ENCODE measurements at places on chromosomes 3 and 15. TPM values are rescaled to one million over a fixed set of nuclear protein-coding genes. Genes with fewer than 3 reads are reported as not detected.

DNA sequence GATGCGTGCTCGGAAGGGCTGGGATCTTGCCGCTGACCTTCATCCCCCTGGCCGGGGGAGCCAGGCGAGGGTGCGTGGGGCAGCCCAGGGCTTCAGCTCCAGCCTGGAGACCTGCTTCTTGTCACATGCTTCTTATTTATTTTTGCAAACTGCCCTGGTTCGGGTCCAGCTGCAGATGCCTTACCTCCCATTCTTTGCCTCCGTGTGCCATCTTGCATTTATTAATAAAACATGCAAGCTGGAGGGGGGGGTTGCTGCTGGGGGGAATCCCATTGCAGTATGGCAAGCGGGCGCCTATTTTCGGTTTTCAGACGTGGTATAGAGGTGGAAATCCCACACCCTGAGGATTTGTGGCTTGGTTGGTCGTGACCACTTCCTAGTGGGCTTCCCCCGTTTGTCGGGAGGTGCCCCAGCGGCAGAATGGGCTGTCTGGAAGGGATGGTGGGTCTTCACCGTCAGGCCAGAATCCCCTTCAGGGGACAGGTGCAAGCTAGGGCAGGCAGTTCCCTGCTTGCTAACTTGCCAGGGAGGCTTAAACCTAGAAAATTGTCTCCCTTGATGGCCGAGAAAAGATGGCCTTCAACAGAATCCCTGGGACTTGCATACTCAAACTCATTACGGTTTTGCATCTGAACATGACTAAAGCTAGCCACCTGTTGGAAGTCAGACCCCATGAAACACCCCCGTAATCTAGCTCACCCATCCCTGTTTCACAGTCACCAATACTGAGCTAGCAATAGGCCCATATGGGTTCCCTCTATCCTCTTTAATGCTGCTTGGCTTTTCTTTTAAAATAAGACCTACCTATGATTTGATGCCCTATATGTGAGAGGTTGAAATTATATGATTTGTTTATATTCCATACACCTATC lies 569 bp downstream of the TMEM266 start:
- H3K27me3 ChIP-seq, result peaks cover 55% of the 10 kb centered on the region
- H3K4me3 ChIP-seq, result peak overlapping the region; percentile 90
- H3K36me3 ChIP-seq, result peaks cover 2% of the 10 kb centered on the region
- peaks cover 26% of the 10 kb centered on the region for H3K4me1 ChIP-seq
- peak overlapping the region; percentile 39 for H3K27ac ChIP-seq
- peak; percentile 19 for DNase-seq

- no peak overlapping the region for H3K27ac ChIP-seq
- peaks cover 8% of the 10 kb centered on the region for H3K4me1 ChIP-seq
- H3K36me3 ChIP-seq, result no peaks in the 10 kb centered on the region
These were observed 46.7 kb downstream of the EMC4 start for GRCh38 chr15:34271493-34271892.

Gene TRIM59
- total RNA-seq, result 32.1 TPM

Gene UBAP1L
- 8.4 TPM for total RNA-seq

DNA sequence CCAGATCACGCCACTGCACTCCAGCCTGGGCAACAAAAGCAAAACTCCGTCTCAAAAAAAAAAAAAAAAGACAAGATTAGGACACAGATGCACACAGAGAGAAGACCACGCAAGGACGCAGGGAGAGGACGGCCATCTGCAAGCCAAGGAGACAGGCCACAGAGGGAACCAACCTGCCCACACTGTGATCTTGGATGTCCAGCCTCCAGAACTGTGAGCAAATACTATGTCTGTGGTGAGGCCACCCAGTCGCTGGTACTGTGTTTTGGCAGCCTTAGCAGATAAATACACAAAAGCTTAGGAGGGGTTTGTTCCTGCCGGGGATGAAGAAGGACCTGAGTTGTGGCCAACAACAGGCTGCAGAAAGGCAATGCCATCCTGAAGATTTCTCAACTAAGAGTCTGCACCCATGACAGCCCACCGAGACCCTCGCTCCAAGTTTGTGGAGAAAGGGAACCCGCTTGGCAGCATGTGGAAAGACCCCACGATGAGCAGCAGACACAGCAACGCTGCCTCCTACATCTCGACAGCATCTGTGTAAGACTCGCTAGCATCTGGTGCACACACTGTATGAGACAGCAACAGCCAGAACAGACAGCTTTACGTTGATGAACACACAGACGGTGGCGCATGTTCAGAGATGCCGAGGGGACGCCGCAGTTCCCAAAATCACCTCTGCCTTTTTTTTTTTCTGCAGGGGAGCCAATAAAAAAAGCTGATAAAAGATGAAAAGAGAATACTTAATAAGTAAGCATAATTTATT lies 13.7 kb downstream of the CYFIP1 start:
- H3K27me3 ChIP-seq, result no peaks in the 10 kb centered on the region
- no peak for DNase-seq
- no peak overlapping the region for H3K27ac ChIP-seq
- H3K4me3 ChIP-seq, result no peak overlapping the region
- no peaks in the 10 kb centered on the region for H3K36me3 ChIP-seq

- H3K27me3 ChIP-seq, result peaks cover 4% of the 10 kb centered on the region
- no peak overlapping the region for H3K4me3 ChIP-seq
- DNase-seq, result no peak
These were observed 25.8 kb downstream of the P2RY1 start for GRCh38 chr3:152860736-152861135.

Gene C3orf49
- total RNA-seq, result not detected

- H3K27me3 ChIP-seq, result peaks cover 17% of the 10 kb centered on the region
- DNase-seq, result no peak
- no peak overlapping the region for H3K27ac ChIP-seq
- no peak overlapping the region for H3K4me3 ChIP-seq
These were observed 316.4 kb downstream of the MCTP2 start for GRCh38 chr15:94547711-94548110.

DNA sequence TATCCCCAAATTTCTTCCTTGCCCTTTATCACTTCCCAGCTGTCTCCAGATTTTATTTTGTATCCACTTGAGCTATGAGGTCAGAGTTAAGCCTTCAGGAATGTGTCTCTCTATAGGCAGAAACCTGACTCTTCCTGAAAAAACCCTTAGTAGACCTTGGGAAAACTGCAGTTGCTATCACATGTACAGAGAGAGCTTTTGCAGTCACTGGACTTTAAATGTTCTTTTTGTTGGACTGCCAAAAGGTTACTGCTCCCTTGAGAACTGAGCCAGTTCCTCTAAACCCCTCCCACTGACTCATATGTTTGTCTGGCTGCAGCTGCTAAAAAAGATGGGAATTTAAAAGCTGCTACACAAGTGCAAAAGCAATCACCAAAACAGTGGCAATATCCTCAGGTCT lies 169.1 kb upstream of the CCDC54 start:
- H3K36me3 ChIP-seq, result no peaks in the 10 kb centered on the region
- H3K4me3 ChIP-seq, result no peak overlapping the region
- DNase-seq, result no peak
- no peak overlapping the region for H3K27ac ChIP-seq
- H3K4me1 ChIP-seq, result no peaks in the 10 kb centered on the region

DNA sequence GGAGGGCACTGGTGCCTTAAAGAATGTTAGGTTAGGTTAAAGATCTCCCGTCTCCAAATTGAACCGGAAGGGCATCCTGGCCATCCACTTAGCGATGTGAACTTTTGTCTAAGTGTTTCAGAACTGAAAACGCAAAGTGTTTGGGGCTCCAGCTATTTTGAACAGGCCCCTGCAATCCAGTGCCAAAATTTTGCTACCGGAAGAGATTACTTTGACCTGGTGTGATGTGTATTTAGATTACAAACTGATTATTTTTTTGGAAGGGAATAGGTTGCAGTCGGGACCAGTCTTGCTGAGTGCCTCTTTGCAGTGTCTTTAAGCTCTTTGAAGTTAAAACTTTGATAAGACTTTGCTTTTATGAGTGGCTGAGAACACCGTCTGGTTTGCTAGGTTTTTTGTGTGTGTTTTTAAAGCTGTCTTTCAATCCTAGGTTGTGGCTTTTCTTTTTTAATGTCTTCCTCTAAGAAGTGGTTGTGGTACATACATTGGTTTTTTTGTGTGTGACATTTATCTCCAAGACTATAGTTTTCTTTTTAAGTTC lies 179.6 kb downstream of the OR4M2 start:
- no peaks in the 10 kb centered on the region for H3K27me3 ChIP-seq
- peak overlapping the region; percentile 41 for H3K27ac ChIP-seq
- H3K36me3 ChIP-seq, result no peaks in the 10 kb centered on the region
- H3K4me1 ChIP-seq, result peaks cover 19% of the 10 kb centered on the region
- no peak for DNase-seq

DNA sequence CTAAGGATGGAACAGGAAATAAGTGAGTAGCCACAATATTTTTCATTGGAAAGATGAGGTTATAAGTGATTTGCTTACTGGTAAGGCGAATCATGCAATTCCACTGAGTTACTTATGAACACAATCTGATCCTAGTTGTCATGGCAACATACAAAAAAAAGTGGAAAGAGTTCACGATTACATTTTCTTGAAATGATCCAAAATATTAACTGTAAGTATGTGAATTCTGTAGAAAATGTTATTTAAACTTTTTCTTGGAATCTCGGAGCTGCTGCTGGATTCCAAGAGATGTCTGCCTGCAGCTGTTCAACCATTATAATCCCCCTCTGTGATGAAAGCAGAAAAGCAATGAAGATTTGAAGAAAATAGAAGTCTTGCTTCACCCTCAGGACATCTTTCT lies 120.5 kb downstream of the KBTBD8 start:
- peaks cover 2% of the 10 kb centered on the region for H3K4me1 ChIP-seq
- no peak for DNase-seq
- peaks cover 51% of the 10 kb centered on the region for H3K27me3 ChIP-seq
- no peak overlapping the region for H3K27ac ChIP-seq
- no peak overlapping the region for H3K4me3 ChIP-seq
- no peaks in the 10 kb centered on the region for H3K36me3 ChIP-seq

DNA sequence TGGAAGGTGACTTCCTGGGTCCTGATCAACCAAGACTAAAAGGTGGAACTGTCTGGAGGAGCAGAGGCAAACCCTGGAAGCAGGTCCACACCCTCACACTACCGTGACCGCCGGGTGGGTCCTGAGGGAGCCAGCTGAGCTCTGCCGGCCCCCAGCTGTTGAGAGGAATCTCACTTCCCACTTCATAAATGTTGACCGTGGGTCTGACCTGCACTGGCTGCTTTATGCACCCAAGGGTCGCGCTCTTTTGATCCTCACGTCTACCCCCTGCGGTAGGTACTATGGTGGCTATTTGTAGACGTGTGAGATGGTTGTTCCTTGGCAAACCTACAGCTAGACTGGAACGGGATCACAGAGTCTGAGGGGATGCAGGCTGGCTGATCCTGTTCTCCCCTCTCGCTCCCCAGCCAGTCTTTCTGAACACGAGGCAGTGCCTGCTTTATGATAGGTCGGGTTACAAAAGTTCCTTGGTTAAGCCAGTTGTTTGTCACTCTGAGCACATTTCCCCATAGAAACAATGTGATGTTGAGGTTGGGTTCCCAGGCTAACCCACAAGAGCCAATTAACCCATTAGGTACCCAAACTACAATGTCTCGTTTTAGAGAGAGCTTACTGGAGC lies 113.0 kb upstream of the ETV5 start:
- H3K27ac ChIP-seq, result no peak overlapping the region
- no peaks in the 10 kb centered on the region for H3K4me1 ChIP-seq
- no peak overlapping the region for H3K4me3 ChIP-seq
- no peak for DNase-seq

Gene GOLGA8S
- total RNA-seq, result 0.07 TPM

Gene FYCO1
- total RNA-seq, result 32.6 TPM

- H3K27ac ChIP-seq, result no peak overlapping the region
- no peaks in the 10 kb centered on the region for H3K27me3 ChIP-seq
- no peak overlapping the region for H3K4me3 ChIP-seq
- DNase-seq, result no peak
- H3K36me3 ChIP-seq, result no peaks in the 10 kb centered on the region
These were observed 831.0 kb downstream of the TUSC7 start for GRCh38 chr3:117540597-117540996.

GRCh38 chr3:14431917-14432834 lies 29.8 kb downstream of the SLC6A6 start:
- peak overlapping the region; percentile 88 for H3K4me3 ChIP-seq
- no peaks in the 10 kb centered on the region for H3K36me3 ChIP-seq
- no peaks in the 10 kb centered on the region for H3K27me3 ChIP-seq
- peaks cover 70% of the 10 kb centered on the region for H3K4me1 ChIP-seq
- peak; percentile 90 for DNase-seq

DNA sequence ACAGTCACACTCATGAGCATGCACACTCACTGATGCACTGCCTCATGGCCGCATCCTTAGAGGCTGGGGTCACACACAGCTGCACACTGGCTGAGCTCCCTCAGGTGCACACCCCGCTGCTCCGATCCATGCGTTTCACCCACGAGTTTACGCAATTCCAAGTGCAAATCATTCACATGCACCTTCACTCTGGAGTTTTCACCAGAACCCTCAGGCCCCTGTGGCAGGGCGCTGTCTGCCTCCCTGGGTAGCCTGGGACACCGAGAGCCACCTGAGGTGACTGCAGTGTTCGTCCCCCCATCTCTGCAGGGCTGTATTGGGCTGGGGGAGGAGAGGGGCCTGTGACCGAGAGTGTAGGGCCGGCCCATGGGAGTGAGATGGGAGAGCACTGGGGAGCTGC lies 134.8 kb downstream of the FBLN2 start:
- DNase-seq, result no peak
- H3K4me1 ChIP-seq, result peaks cover 2% of the 10 kb centered on the region
- H3K27me3 ChIP-seq, result peaks cover 16% of the 10 kb centered on the region

DNA sequence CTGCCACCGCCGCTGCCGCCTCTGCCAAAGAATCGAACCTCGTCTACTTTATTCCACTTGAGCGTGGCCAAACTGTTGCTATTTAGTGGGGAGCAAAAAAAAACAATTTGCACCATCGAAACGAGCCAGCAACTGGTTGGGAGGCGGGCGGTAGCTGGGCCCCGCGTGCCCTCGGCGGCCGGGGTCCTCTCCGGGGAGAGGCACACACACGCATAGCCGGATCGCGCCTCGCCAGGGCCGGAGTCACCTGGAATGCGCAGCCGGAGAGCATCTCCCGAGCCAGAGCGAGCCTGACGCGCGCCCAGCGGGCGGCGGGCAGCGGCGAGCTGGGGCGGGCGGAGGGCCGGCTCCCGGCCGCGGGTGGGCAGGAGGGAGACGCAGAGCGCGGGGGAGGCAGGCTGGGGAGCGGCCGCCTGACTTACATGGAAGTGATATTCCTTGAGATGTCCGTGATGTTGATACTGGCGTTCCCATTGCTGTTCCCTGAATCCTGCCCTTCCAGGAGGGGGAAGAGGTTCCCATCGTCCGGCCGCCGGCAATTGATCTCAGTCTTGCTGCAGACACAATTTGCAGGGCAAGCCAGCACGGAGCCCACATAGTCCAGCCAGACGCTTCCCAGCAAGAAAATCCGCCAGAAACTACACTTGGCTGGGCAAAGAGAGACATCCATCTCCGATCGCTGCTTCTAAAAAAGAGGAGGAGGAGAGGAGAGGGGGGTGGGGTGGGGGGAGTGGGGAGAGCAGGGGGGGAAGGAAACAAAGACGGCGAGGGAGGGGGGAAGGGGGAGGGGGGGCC lies 858 bp downstream of the NTRK3 start:
- DNase-seq, result no peak
- no peak overlapping the region for H3K27ac ChIP-seq
- peak overlapping the region; percentile 79 for H3K4me3 ChIP-seq
- peaks cover 75% of the 10 kb centered on the region for H3K27me3 ChIP-seq
- peaks cover 14% of the 10 kb centered on the region for H3K4me1 ChIP-seq
- H3K36me3 ChIP-seq, result peaks cover 4% of the 10 kb centered on the region

GRCh38 chr3:125431912-125432790 lies 57.0 kb upstream of the ZNF148 start:
- H3K27ac ChIP-seq, result no peak overlapping the region
- H3K4me1 ChIP-seq, result peaks cover 4% of the 10 kb centered on the region
- no peaks in the 10 kb centered on the region for H3K36me3 ChIP-seq
- no peak overlapping the region for H3K4me3 ChIP-seq

Gene GALNT15
- total RNA-seq, result not detected

GRCh38 chr3:159914426-159914825 lies 74.2 kb upstream of the IL12A start:
- peaks cover 12% of the 10 kb centered on the region for H3K4me1 ChIP-seq
- H3K36me3 ChIP-seq, result peaks cover 3% of the 10 kb centered on the region
- no peak for DNase-seq
- peaks cover 10% of the 10 kb centered on the region for H3K27me3 ChIP-seq
- no peak overlapping the region for H3K4me3 ChIP-seq

Gene C3orf52
- total RNA-seq, result 4.1 TPM
